Brain (organoid and tissue), 16 donors: ENCODE measurements at places on chromosomes 3 and 15.

GRCh38 chr3:127042634-127043033 lies 59.7 kb downstream of the PLXNA1 start:
- no peak for DNase-seq

GRCh38 chr3:136937851-136938250 lies 19.9 kb upstream of the IL20RB start:
- DNase-seq, result no peak

DNA sequence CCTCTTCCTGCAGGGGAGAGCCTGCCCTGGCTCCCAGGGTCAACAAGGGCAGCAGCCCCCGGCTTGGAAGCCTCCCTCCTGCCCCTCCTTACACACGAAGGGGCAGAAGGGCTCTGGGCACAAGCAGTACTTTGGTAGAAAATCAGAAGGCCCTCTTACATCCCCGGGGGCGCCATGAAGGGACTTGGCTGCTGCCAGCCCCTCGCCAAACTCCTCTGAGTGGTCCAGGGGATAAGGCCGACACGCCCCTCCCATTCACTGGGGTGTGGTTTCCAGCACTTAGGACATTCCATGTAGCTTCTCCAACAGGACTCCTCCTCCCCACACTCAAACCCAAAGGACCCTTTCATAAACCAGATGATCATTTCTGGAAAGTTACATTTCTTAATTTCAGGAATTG lies 1.2 kb upstream of the ST8SIA2 start:
- peak; percentile 65 for DNase-seq

DNA sequence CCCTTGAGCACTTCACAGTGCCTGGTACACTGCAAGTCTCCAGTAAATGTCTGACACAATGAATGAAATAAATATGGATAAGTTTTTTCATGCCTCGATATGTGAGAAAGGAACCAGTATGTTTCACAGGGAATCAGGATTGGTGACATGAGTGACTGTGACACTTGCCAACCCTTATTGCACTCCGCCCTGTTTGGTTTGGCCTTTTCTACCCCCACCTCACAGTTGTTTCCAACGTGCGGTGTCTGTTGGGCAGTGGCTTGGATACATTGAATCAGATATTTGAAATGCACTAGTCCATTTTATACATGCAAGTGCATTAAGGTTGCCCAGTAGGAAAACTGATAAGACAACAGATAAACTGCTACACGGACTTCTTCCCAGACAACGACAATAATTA lies 2.0 kb downstream of the NPHP3 start:
- no peak for DNase-seq

DNA sequence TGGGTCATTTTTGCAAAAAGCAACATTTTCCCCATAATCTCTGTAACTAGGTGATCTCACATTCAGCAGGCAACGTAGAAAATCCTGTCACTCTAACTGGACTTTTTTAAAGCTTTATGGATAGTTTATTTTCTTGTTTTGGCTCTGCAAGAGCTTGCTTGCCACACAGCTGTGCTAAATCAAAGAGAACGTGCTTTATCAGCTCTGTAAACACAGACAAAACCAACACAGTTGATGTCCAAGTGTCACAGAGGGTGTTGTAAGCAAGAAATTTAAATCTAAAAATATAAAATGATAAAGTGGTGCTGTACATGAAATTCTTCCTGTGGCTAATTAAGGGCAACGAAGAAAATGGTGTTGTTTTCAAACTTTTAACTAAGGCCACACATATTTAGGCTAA lies 97.5 kb upstream of the STAC start:
- DNase-seq, result no peak
